CD4-positive, alpha-beta T cell treated with Interleukin-10 for 1 hour (primary cell): ENCODE measurements at places on chromosomes 5 and 9.

DNA sequence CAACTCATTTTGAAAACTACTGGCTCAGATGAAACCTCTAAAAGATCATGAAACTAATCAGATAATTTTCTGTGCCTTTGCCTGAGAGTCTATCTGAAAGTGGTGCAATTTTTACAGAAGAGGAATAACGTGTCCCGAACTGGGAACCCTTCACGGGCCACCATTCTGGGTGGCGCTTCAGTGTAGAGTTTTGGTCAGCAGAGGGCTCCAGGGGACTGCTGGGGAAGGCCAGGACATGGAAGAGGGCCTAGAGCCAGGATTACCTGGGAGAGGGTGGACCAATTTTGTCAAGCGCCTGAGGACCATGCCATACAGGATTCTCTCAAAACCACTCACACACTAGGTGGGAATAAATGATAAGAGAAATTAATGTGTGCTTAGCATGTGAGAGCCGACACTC is 49.7 kb upstream of the PLEKHG4B start:
- DNase-seq, result no peak

DNA sequence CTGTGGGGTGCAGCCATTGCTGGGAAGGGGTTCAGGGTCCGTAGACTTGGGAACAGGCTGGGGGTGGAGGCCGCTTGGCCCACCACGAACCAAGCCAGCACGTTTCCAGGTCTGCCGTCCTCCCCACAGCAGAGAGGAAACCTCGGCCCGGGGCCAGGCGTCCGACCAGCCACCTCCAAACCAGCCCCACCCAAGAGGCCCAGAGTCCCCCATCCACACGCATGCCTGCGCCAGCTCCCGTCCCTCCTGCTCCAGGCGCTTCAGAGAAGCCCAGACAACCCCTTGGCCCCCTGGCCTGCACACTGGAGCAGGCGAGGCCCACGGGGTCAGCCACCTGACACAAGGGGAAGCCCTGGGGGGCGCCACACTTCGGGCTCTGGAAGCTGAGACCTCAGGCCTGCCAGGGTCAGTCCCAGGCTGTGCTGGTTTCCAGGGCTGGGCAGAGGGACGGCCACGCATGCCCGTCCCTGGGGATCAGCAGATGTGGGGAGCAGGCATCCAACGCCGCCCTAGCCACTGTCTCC is 6.3 kb downstream of the DNLZ start:
- no peak for DNase-seq

DNA sequence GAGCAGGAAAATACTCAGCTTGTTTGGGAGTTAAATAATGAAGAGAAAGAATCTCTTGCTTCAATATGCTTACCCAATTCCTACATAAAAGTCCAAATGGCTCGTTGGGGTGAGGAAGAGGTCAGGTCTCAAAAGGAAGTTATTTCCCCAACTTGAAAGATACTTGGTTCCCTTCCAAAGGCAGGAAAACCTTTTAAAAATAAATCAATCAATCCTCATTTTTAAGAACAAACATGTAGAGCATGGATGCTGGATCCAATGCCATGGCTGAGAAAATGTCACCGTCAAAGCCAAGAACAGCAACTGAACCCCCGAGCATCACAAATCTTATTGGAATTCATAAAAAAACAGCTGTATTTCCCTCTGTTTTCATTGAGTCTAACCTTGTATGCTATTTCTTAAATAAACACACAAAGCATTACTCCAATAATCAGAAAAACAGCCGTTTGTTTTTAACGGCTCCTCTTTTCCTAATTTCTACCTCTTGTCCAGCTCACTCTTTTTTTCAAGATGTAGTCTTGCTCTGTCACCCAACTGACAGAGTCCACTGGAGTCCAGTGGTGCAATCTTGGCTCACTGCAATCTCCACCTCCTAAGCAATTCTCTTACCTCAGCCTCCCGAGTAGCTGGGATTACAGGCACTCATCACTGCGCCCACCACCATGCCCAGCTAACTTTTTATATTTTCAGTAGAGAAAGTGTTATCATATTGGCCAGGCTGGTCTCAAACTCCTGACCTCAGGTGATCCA is 140.7 kb downstream of the GNA14 start:
- DNase-seq, result no peak

DNA sequence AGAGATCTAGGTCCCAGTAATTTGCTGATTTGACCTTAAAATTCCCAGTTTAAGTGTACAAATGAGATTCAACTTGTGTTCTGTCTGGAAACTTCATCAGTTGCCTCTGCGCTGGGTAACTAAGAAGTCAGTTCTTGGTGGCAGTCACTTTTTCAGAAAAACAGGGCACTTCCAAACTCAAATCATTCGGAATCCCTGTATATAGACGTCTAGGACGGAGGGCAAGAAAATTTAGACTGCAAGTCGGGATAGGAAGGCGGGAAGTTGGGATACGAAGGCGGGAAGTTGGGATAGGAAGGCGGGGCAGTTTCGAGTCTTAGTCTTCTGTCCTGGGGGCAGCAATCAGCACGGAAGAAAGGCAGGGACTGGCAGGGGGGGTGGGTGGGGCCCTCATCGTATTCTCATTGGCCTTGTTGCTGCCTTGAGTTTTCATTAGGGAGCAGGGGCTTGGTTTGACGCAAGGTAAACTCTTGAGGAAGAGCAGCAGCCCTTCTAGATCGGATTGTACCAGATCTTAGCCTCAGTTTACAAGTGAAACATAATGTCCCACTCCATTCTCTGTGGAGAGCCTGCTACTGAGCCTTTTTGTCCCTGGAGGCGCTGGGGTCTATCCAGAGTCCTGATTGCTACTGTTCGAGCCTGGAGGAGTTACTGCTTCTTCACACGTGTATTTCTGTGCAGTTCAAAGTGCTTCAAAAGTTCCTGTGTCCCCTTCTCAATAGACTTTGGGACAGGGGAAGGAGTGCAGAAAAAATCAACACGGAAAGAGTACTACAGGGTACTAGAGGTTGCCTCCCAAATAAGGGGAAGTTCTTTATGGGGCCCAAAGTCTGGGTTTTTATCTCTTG is 2.7 kb upstream of the PURA start:
- DNase-seq, result no peak

GRCh38 chr9:68941780-68942459 is 72.0 kb downstream of the PRKACG start:
- no peak for DNase-seq

GRCh38 chr5:9047932-9048331 is 497.9 kb downstream of the SEMA5A start:
- no peak for DNase-seq

GRCh38 chr9:3575821-3576220 is 50.0 kb upstream of the RFX3 start:
- no peak for DNase-seq

DNA sequence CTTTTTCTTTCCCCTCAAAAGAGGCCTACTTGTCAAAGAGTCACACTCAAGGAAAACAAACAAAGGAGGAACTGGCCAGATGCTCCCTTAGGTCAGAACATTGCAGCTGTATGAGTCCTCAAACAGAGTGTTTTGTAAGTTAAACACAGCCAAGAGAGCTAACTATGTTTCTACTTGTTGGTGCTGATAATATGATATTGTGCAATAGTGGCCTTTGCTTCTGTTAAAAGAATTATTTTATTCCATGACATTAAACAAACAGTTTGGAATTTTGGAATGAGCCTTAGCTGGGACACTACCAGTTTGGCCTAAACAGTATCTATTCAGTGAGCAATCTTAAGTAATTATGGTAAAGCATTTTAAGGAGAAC is 56.0 kb upstream of the TPD52L3 start:
- DNase-seq, result no peak

GRCh38 chr9:8653855-8654254 is 854.3 kb upstream of the DMAC1 start:
- DNase-seq, result no peak

DNA sequence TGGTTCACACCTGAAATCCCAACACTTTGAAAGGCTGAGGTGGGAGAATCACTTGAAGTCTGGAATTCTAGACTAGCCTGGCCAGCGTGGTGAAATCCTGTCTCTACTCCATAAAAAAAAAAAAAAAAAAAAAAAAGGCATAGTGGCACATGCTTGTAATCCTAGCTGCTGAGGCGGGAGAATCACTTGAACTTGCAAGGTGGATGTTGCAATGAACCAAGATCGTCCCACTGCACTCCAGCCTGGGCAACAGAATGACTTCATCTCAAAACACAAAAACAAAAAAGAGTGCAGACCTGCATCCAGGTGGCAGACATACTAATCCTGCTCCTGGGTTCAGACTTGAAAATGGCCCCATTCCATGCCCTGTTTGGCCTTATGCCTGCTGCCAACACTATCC is 21.8 kb upstream of the ADAMTS19 start:
- no peak for DNase-seq

DNA sequence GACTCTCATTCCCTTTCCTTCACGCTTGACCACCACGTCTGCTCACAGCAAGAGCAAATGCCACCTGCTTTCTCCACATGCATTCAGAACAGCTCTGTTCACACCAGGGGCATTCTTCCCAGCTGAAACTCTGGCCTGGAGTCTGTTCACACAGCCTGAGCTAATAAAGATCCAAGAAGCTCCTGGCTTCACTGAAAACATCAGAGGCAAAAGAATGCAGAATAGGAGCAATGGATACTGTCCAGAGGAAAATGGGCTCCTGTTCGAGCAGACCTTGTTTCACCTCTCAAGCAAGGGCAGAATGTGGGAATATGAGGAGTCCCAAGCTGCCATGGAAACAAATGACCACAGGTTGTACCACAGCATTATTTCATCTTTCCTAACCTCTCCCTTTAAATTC is 402.7 kb upstream of the TNC start:
- no peak for DNase-seq
